Stomach (tissue), 19 donors: ENCODE measurements at places on chromosomes 4 and X.

- DNase-seq, result peak; percentile 60
Observed at GRCh38 chr4:90081432-90082144, 45.6 kb upstream of the CCSER1 start.

- DNase-seq, result no peak
Observed at GRCh38 chr4:183205193-183205592, 106.1 kb downstream of the WWC2 start.

- peak; percentile 10 for DNase-seq
Observed at GRCh38 chrX:63561425-63561824, 210.3 kb upstream of the SPIN4 start.

- no peak for DNase-seq
Observed at GRCh38 chr4:74044677-74045076, 6.2 kb upstream of the CXCL3 start.
